ENCODE measurements at places on chromosomes 3 and 15.
A peak's percentile ranks its signal among the peaks of the same experiment; 100 is the strongest.

DNA sequence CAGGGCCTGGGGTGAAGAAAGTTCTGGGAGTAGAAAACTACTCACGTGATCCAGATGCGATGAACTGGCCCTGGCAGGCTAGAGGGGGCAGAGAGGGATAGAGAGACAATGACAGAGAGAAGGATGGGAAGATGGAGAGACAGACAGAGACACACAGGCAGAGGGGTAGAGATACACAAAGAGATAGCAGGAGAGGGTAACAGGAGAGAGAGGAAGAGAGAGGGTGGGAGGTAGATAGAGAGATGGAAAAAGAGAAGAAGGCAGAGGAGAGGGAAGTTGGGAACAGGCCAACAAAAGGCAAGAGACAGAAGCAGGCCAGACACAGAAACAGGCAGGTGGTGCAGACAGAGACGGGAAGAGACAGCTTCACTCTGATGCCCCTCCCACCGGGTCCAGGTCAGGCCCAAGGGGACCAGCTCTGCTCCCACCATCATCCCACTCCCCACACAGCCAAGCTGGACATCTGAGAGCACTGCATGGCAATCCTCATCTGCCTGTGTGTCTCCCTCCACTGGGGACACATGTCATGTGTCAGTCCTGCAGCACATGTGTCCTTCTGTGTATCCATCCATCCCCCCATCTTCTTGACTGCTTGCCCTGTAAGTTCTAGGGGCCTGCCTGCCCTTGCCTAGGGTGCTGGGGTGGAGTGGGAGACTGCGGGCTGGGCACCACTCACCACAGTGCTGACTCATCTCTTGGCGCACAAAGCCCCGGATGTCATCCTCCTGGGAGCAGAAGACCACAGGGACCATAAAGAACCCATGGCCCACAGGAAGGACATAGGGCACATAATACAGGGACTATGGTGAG, 2.2 kb upstream of the UCN2 start:
- DNase-seq, result no peak

- DNase-seq, result no peak
Observed at GRCh38 chr3:150447084-150447483, 39.0 kb downstream of the TSC22D2 start.

GRCh38 chr3:77562089-77562488, 522.2 kb downstream of the ROBO2 start:
- no peak for DNase-seq

- no peak for DNase-seq
Observed at GRCh38 chr3:4404881-4405280, 62.2 kb downstream of the SUMF1 start.

DNA sequence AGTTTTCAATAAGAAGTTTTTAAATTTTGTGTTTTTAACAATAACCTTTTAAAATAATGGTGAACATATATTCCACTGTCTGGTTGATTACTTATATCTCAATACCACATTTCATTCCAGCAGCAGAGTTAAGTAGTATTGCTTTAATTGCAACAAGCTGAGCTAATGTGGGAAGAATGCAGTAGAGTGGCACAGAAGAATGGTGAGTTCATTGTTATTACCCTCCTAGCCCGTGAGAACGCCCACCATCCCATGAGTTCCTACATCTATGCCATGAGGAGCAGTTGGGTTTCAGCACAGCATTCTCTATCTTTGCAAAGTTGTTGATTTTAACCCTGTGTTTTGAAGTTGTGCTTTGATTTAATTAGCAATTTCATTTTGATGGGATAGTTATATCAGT, 17.8 kb upstream of the NR2E3 start:
- peak; percentile 52 for DNase-seq

DNA sequence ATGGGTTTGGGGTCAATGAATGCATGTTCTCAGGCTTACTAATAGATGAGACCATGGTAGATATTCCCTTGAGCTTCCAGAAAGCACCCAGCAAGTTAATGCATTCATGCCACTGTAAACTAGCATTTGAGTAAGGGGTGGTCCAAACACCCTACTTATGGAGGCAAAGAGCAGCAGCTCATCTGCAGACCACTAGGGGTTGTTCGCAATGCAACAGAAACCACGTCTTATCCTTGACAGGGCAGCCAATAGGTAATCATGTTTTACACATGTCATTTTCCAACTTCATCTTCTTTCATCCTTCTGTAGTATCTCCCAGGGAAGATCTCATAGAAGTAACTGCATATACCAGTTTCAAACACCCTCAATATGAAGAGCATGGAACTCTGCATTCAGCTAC, 330.2 kb downstream of the RORA start:
- no peak for DNase-seq

- peak; percentile 54 for DNase-seq
Observed at GRCh38 chr3:50666837-50667236, 7.9 kb upstream of the DOCK3 start.

DNA sequence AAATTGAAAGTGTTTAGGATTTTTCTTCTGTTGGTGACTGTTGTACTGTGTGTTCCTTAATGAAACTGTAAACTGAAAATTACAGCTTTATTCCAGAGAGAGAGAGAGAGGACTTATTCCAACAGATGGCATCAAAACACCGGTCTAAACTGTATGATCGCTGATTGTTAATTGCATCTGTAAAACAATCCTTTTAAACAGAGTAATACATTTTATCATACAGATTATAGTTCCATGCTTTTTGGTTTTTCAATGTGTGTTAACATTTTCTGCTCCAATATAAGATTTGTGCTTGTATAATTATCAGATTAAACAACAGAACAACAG, 289.7 kb upstream of the DNAJC19 start:
- DNase-seq, result no peak

GRCh38 chr3:11154036-11154952, at the start of gene HRH1:
HRH1 (plus strand) TSS chr3:11154493; CDS start chr3:11259038, 104,545 bp downstream.
- peak; percentile 55 for DNase-seq

DNA sequence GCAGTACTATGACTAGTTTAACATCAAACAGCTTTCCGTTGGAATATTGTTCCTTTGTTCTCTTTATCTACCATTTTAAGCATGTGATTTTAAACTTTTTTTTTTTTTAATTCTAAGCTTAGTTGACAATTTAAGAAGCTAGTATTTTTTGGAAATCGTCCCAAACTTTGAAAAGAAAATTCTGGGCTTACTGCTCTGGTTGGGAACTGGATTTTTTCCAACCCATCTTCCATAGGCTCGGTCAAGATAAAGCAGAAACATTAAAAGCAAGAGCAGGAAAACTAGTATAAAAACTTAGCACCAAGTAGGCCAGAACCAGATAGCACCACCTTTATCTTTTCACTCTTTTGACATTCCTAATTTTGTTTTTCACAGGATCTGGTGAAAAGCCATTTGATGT, 49.9 kb downstream of the TSC22D2 start:
- no peak for DNase-seq

GRCh38 chr3:177135841-177136492, 61.3 kb downstream of the TBL1XR1 start:
- DNase-seq, result no peak

DNA sequence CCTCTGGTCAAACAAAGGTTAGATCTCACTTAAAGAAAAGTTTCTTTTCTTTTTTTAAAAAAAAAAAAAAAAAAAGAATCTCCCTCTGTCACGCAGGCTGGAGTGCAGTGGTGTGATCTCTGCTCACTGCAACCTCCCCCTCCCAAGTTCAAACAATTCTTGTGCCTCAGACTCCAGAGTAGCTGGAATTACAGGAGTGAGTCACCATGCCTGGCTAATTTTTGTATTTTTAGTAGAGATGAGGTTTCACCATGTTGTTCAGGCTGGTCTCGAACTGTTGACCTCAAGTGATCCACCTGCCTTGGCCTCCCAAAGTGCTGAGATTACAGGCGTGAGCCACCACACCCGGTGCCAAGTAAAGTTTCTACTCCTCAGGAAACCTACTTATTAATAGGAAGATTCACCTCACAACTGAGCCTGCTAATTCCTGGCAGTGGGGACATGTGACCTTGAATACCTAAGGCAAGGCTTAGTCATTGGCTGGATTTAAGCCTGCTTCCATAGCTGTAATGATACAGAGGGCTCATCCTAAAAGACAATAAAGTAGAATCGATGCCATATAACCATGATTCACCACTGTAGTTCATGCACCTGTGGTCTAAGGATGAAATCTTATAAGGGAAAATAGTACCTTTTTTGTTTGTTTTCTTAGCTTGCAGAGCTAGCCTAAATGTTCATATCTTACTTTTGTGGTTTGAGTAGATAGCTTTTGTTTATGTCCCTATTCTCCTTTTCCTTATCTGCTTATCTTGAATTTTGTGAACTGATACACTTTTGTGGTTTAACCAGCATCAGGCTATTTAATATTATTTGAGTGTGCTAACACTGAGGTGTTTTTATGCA, 24.8 kb upstream of the RBMS3 start:
- no peak for DNase-seq

DNA sequence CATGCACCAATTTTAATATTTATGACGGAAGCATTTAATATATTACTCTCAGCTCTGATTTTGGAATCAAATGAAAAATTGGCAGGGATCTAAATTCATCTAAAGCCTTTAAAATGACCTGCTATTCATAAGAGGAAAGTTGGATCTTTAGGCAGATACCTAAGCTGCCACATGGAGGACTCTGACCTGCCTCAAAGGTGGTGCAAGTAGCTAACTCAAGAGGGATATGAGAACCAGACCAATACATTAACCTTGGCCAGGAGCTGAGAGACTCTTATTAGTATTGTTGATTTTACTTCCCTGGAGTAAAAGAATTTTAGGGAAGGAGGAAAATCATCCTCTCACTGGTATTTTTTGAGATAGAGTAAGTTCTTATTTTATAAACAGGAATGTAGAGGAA, 17.7 kb downstream of the ZNF654 start:
- no peak for DNase-seq

- DNase-seq, result peak; percentile 69
Observed at GRCh38 chr15:93165734-93166470, 76.9 kb upstream of the RGMA start.

GRCh38 chr3:168959731-168960130, 703.8 kb downstream of the MECOM start:
- DNase-seq, result no peak

DNA sequence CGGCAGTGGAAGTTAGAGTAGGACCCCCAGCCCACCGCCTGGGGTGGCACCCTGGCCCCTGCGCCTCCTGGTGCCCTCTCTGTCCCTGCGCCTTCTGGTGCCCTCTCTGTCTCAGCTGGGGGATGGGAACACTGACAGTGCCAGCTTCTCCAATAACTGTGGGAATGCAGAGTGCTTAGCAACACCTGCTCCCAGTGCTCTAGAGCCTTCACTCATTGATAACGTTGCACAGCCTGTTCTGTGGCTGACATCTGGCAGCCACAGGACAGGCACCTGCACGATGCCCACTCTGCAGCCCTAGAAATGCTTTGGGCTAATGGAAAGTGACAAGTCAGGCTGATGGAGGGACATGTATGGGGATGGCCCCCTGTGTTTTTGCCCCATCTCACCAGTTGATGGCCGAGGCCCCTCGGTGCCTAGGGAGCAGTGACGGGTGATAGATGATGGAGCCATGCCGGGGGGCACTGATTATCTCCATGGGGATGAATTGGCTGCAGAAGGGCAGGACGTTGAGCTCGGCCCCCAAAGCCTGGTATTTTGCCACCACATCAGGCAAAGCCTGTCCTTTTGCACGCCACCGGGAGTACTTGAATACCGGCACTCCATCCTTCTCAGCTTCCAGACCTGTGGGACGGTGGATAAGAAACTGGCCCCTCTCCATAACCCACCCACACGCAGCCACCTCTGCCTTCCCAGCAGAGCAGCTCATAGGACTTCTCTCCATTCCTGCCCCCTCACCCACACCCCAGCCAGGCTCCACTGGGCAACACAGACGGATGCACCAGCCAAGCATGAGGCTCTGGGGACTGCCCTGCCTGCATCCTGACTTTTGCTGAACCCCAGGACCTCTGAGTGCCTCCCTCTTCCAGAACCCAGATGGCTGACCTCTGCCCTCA, 22.1 kb downstream of the ALDH1L1 start:
- DNase-seq, result peak; percentile 57

DNA sequence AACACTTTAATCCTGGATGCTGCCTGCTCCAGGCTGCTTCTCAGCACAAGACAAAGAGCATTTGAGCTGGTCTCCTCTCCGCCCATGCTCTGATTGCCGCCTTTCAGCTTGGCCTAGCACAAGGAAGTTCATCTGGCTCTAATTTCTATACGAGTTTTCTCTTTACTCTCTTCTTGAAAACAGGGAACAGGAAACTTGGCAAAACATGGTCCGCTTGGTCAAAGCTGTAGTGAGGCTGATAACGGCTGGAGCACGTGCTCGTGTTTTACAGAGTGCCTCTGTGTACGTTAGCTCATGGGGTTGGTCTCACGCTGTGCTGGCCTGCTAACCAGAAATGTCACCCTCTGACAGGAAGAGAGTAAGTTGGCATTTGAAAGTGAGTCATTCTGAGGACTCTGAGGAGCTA, 19.2 kb downstream of the RARRES1 start:
- peak; percentile 52 for DNase-seq
